Activated CD4-positive, alpha-beta T cell treated with anti-CD3 and anti-CD28 coated beads, Interleukin-2, amount 10 ng/mL, durations not matched to agents 7 days and 5 days (primary cell): ENCODE measurements at places on chromosomes 7 and 10. TPM values are rescaled to one million over a fixed set of nuclear protein-coding genes. Genes with fewer than 3 reads are reported as not detected.
A peak's percentile ranks its signal among the peaks of the same experiment; 100 is the strongest.

The TMEM26 gene
- total RNA-seq: not detected

DNA sequence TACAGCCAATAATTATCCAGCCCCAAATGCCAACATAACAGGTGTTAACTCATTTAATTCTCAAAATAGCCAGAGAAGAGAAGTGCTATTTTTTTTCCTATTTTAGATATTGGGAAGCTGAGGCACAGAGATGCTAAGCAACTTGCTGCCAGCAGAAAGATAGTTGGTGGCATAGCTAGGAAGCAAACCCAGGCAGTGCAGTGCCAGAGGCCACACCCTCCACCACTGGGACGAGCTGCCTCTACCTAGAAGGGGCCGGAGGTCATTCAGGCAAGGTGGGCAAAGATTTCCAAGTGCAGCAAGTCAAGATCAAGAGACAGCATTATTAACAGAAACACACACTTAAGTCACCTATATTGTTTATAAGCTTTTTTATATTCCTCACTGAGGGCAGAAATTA is 654.1 kb downstream of the INHBA start:
- H3K27ac ChIP-seq: no peak overlapping the region
- H3K4me1 ChIP-seq: no peaks in the 10 kb centered on the region
- DNase-seq: no peak
- H3K36me3 ChIP-seq: no peaks in the 10 kb centered on the region

DNA sequence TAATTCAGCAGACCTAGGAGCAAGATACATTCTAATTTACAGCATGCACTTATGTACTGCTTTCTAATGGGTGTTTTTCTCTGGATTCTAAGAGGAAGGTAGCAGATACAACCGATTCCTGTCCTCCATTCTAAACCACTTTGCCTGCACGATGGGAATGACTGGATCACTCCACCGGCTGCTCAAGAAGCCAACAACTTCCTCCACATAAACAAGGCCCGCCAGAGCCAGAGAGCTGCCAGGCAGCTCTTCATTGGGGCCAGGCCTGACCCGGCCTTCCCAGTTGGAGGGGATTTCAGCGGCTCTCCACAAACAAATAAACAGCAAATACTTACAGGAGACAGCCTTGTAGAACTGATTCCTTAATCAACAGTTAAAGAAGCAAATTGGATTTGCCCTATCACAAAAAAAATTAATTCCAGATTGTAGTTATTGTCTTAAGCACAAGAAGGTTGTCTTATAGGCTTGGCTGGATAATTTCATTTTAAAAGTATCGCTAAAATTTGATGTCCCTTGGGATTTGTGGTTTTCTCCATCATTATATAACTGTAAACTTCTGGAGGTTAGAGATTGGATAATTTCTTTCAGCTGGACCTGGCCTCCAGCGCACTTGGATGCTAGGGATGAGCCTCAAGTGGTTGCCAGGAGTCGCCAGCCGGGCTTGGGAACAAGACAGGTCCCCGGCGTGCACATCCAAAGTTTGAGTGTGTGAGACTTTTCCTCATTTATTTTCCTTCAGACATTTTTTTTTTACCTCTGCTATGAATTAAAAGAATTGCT is 20.9 kb downstream of the EBF3 start:
- H3K27ac ChIP-seq: no peak overlapping the region
- DNase-seq: no peak

The ENTPD1 gene
- total RNA-seq: 0.27 TPM

The SVIL gene
- total RNA-seq: 26.8 TPM

DNA sequence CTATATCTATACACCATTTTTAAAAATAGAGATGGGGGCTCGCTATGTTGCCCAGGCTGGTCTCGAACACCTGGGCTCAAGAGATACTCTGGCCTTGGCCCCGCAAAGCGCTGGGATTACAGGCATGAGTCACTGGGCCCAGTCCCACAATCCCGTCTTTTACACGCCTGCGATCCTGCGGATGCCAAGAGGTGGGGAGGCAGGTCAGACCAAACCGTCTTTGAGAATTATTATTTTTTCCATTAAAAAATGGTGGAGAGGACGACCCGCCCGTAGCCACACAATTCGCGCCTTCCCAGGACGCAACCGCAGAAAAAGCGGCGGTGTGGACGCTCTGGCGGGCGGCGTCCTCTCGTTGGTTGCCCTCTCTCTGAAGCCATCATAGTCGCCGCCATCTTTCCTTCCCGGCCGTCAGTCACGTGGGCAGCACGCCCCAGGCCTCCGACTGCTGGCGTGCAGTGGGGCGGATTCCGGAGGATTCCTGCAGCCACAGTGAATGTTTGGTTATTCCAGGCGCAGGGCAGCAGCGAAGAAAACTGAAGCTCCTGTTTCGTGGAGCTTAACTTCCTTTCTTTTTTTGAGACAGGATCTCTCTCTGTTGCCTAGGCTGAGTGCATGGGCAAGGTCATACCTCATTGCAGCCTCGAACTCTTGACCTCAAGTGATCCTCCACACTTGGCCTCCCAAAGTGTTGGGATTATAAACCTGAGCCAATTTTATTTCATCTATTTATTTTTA is 9.9 kb upstream of the EPHB4 start:
- peak; percentile 73 for DNase-seq
- H3K4me3 ChIP-seq: peak overlapping the region; percentile 72
- H3K4me1 ChIP-seq: peaks cover 25% of the 10 kb centered on the region
- no peaks in the 10 kb centered on the region for H3K36me3 ChIP-seq
- peak overlapping the region; percentile 81 for H3K27ac ChIP-seq

DNA sequence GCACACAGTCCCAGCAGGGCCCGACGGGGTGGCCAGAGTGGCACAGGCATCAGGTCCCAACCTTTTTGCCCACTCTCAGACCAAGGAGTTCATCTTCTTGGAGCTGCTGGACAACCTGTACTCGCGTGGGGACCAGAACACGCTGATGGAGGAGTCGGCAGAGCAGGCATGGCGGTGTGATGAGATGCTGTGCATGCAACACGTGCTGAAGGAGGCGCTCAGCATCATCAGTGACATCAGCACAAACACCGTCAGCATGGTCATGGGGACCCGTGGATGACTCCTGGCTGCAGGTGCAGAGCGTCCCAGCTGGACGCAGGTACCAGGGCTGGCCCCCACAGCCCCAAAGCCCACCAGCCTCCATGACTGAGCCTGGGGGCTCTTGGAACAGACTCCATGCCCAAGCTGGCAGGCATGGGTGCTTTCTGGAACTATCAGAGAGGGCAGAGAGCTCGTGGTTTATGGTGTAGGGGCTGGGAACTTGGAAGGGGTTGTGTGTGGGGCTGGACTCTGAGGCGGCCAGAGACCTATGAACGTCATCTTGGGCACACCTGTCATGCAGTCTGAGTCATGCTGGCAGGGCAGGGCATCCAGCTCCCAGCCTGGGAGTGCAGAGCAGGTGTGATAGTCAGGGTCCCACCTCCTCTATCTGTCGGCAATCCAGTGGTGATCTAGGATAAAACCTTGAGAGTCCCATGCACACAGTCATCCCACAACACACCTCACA is 8.2 kb upstream of the MTPAP start:
- H3K36me3 ChIP-seq: no peaks in the 10 kb centered on the region
- no peak overlapping the region for H3K4me3 ChIP-seq
- peaks cover 5% of the 10 kb centered on the region for H3K4me1 ChIP-seq
- no peak for DNase-seq
- peaks cover 19% of the 10 kb centered on the region for H3K27me3 ChIP-seq

DNA sequence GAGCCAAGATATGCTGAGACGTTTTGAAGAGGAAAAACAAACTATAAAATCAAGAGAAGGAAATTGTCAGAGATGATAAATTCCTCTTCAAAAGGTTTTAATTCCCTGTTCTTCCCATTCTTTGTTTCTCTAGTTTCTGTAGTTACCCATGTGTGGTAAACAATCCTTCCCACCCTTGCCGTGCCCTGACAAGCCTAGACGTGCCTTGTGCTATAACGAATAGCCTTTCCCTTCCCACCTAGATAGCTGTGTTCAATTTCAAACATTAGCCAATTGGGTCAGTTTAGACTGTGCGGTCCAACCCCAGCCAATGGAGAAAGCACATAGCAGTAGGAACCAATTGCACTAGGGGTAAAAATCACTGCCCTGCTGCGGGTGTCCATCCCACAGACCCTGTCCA is 138.1 kb downstream of the RALA start:
- no peaks in the 10 kb centered on the region for H3K27me3 ChIP-seq
- H3K4me3 ChIP-seq: no peak overlapping the region
- no peak overlapping the region for H3K27ac ChIP-seq
- no peaks in the 10 kb centered on the region for H3K36me3 ChIP-seq
